ENCODE measurements at places on chromosomes 11 and 22. TPM values are rescaled to one million over a fixed set of nuclear protein-coding genes. Genes with fewer than 3 reads are reported as not detected.

DNA sequence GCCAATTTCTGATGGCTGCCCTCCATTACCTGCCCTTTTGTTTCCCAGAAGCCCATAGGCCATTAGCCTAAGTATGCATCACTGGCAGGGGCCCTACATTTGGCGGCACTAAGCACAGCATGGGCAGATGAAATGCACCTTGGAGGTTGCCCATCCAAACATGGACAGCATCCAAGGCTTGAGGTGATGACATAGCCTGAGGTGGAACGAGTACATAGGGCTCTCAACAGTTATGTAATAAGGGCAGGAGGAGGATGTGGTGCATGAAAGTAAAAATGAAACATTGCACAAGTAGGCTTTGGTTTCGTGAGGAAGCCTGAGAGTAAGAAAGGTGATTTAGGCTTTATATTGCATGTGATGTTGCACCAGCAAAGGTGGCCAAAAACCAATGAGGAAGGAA lies 148.1 kb downstream of the FAM76B start:
- no peaks in the 10 kb centered on the region for H3K4me1 ChIP-seq
- no peak overlapping the region for H3K27ac ChIP-seq
- H3K27me3 ChIP-seq, result no peaks in the 10 kb centered on the region
- no peaks in the 10 kb centered on the region for H3K36me3 ChIP-seq

DNA sequence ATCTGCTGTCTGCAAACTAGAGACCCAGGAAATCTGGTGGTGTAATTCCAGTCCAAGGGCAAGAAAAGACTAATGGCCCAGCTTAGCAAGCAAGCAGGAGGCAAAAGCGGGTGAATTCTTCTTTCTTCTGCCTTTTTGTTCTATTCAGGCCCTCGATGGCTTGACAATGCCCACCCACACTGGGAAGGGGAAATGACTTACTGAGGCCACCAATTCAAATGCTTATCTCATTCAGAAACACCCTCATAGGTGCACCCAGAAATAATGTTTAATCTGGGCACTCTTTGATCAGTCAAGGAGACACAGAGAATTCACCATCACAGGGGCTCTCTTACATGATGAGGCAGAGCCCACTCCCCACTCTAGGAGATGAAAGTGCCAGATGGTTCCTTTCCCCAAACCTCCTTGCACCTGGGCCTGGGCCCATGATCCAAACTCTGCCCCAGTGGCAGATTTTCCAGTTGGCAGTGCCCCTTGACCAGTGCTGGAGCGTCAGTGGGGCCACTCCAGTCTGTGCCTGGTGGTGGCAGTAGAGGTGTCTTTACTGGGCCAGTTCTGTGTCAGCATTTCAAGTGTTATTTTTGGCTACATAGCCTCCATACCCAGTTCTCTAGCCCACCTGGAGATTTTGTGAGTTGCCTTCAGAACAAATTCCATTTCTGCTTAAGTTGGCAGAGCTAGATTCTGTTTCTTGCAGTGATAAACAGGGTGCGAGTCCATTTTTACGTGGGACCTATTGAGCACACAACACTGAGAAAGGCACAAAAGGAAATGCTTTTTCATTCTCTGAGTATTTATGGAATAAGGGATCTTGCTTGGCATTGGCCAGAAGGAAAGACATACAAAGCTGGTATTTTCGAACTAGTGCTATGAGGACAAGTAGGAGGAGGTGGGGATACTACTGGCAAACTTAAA lies 7.5 kb downstream of the ELMOD1 start:
- H3K4me3 ChIP-seq, result no peak overlapping the region
- DNase-seq, result no peak
- H3K4me1 ChIP-seq, result no peaks in the 10 kb centered on the region
- no peaks in the 10 kb centered on the region for H3K27me3 ChIP-seq
- H3K36me3 ChIP-seq, result no peaks in the 10 kb centered on the region

Gene TRIM29
- not detected for total RNA-seq

Gene CCDC83
- not detected for total RNA-seq

GRCh38 chr11:65380460-65381119 lies 1.9 kb downstream of the SLC25A45 start:
- 0 out of 2 replicates have a peak overlapping the region, but pooled peaks have one; percentile 92 for H3K27ac ChIP-seq
- no peak overlapping the region for H3K4me3 ChIP-seq
- H3K4me1 ChIP-seq, result peaks cover 50% of the 10 kb centered on the region
- no peaks in the 10 kb centered on the region for H3K36me3 ChIP-seq
- DNase-seq, result no peak

GRCh38 chr11:32630844-32631243 lies 47.2 kb downstream of the EIF3M start:
- no peak for DNase-seq
- H3K4me1 ChIP-seq, result no peaks in the 10 kb centered on the region
- no peak overlapping the region for H3K4me3 ChIP-seq
- no peaks in the 10 kb centered on the region for H3K27me3 ChIP-seq
- no peaks in the 10 kb centered on the region for H3K36me3 ChIP-seq

Gene TEF
- total RNA-seq, result 7.4 TPM

DNA sequence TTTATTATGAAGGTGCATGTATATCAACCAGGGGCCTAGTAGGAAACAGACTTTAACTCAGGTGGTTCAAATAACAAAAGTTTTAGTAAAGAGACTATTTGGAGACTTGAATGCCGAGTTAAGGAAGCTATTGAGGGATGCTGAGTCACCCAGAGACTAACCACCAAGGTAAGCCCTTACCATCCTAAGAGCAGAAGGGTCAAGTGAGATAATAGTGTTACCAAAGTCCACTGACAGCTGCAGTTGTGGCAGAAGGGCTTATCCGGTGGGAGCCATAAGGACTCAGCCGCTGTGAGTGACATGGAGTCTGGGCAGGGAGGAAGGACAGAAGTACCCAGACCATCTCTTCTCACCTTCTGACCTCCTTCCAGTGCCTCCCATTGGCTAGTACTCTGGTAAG lies 134.0 kb downstream of the INSC start:
- H3K4me1 ChIP-seq, result no peaks in the 10 kb centered on the region
- no peak overlapping the region for H3K4me3 ChIP-seq
- no peak overlapping the region for H3K27ac ChIP-seq
- DNase-seq, result no peak

Gene PANX2
- 0.13 TPM for total RNA-seq

DNA sequence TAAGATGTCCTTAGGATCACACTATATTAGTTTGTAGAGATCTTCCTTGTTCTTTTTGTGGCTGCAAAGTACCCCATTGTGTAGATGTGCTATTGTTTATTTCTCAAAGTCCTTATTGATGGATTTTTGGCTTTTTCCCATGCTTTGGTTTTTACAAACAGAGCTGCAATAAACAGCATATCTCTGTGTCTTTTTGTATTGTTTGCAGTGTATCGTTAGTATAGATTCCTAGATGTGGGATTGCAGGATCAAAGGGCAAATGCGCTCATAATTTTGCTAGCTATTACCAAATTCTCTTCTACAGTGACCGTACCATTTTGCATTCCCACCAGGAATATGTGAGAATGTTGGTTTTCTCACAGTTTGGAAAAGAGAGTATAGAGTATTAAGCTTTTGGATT lies 27.5 kb upstream of the FTH1 start:
- no peaks in the 10 kb centered on the region for H3K4me1 ChIP-seq
- no peaks in the 10 kb centered on the region for H3K27me3 ChIP-seq
- no peaks in the 10 kb centered on the region for H3K36me3 ChIP-seq
- H3K27ac ChIP-seq, result no peak overlapping the region
- no peak for DNase-seq

GRCh38 chr22:19522190-19522880 lies 1.9 kb downstream of the CLDN5 start:
- no peak overlapping the region for H3K4me3 ChIP-seq
- H3K27ac ChIP-seq, result no peak overlapping the region
- H3K4me1 ChIP-seq, result peaks cover 18% of the 10 kb centered on the region
- H3K36me3 ChIP-seq, result peaks cover 14% of the 10 kb centered on the region
- peak; percentile 45 for DNase-seq
- peaks cover 40% of the 10 kb centered on the region for H3K27me3 ChIP-seq

DNA sequence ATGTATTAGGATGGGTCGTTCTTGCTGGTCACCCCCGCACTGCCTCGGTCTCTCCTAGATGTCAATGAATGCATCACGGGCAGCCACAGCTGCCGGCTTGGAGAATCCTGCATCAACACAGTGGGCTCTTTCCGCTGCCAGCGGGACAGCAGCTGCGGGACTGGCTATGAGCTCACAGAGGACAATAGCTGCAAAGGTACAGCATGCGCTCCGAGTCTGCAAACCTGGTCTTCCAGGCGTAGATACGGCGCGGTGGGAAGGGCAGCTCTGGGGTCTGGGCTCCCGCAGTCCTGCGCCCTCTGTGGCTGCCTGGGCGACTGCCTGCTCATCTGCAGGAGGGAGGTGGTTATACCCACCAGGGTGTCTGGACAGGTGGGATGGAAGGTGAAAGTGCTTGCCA lies 31.0 kb downstream of the FBLN1 start:
- H3K4me3 ChIP-seq, result no peak overlapping the region
- no peak overlapping the region for H3K27ac ChIP-seq
- H3K36me3 ChIP-seq, result peaks cover 39% of the 10 kb centered on the region
- H3K4me1 ChIP-seq, result peaks cover 32% of the 10 kb centered on the region

DNA sequence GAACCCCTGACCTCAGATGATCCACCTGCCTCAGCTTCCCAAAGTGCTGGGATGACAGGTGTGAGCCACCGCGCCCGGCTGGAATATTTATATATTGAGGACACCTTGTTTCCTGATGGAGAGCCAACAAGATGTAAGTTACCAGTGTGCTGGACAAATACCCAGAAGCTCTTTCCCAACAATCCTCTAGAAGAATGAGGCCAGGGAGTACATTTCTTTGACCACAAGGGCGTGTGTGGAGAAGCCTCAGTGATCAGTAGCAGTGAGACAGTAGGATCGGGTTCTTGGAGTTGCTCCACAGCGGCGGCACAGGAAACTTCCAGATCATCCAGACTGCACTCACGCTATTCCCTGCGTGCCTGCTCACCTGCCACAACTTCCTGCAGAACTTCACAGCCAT lies 10.3 kb upstream of the POLA2 start:
- no peak overlapping the region for H3K27ac ChIP-seq
- no peaks in the 10 kb centered on the region for H3K4me1 ChIP-seq
- no peaks in the 10 kb centered on the region for H3K27me3 ChIP-seq
- H3K36me3 ChIP-seq, result no peaks in the 10 kb centered on the region

DNA sequence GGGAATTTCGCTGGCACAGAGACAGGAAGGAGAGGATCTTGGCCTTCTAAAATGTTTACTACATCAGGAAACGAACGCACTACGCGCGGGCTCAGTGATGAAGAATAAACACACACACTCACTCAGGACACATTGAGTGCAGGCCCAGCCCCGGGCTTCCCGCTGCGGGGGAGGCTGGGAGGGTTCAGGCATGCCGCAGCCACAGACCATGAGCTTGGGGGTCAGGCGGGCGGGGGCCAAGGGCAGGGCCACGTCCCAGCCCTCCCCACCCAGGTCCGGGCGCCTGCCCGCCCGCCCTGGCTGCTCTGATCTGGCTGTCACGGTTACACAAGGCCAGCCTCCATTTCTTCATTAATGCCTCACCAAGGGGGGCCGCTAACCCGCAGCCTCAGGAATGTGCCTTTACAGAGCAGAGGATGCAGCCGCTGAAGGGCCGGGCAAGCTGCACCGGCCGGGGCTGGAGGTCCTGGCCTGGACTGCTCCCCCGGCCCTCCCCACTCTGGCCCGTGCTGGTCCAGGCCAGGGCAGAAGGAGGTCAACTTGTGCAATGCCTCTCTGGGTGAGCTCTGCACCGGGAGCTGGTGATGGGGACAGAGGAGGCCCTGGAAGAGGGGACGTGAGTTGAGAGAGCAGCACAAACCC lies 41.7 kb downstream of the IGF2 start:
- DNase-seq, result peak; percentile 98
- peaks cover 85% of the 10 kb centered on the region for H3K4me1 ChIP-seq
- H3K4me3 ChIP-seq, result peak overlapping the region; percentile 4
- peak overlapping the region; percentile 96 for H3K27ac ChIP-seq
- H3K36me3 ChIP-seq, result peaks cover 21% of the 10 kb centered on the region
- no peaks in the 10 kb centered on the region for H3K27me3 ChIP-seq

Gene DEUP1
- total RNA-seq, result not detected

GRCh38 chr11:68340003-68340767 lies 27.8 kb downstream of the LRP5 start:
- DNase-seq, result no peak
- no peak overlapping the region for H3K27ac ChIP-seq
- H3K4me3 ChIP-seq, result no peak overlapping the region
- peaks cover 30% of the 10 kb centered on the region for H3K4me1 ChIP-seq
- no peaks in the 10 kb centered on the region for H3K27me3 ChIP-seq

DNA sequence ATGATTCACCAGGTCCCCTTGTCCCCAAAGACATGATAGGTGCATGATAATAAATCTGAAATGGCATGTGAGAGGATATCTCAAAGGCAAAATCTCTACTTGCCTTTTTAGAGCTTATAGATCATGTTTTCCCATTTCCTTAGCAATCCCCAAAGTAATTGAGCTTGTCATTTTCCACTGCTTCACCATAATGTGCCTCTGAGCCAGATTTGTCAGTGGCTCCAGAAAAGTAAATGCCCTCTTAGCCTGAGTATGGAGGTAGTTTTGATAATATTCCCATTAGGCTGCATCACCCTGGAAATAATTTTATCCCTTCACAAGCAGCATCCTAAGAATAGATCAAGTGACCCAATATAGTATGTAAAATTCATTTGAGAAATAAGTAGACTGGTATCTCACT lies 36.7 kb upstream of the ADSL start:
- no peak overlapping the region for H3K4me3 ChIP-seq
- DNase-seq, result no peak
- peak overlapping the region; percentile 96 for H3K27ac ChIP-seq
- H3K36me3 ChIP-seq, result peaks cover 59% of the 10 kb centered on the region
- peaks cover 34% of the 10 kb centered on the region for H3K4me1 ChIP-seq
- no peaks in the 10 kb centered on the region for H3K27me3 ChIP-seq

Gene LDHAL6A
- not detected for total RNA-seq

Gene FADS3
- total RNA-seq, result 161 TPM

Gene ZC3H12C
- total RNA-seq, result 6.4 TPM

Gene RCOR2
- 1.5 TPM for total RNA-seq

- H3K36me3 ChIP-seq, result no peaks in the 10 kb centered on the region
- H3K4me1 ChIP-seq, result no peaks in the 10 kb centered on the region
- no peaks in the 10 kb centered on the region for H3K27me3 ChIP-seq
- no peak for DNase-seq
Measured at GRCh38 chr11:79616392-79616851, 175.6 kb upstream of the TENM4 start.

Gene OR8A1
- total RNA-seq, result not detected

Gene SLC22A25
- not detected for total RNA-seq

Gene TRMU
- 59.5 TPM for total RNA-seq

GRCh38 chr11:115767047-115767802 lies 263.0 kb upstream of the CADM1 start:
- H3K4me1 ChIP-seq, result no peaks in the 10 kb centered on the region
- DNase-seq, result no peak
- H3K27me3 ChIP-seq, result no peaks in the 10 kb centered on the region

- H3K27me3 ChIP-seq, result no peaks in the 10 kb centered on the region
- H3K27ac ChIP-seq, result no peak overlapping the region
- no peaks in the 10 kb centered on the region for H3K36me3 ChIP-seq
- H3K4me1 ChIP-seq, result peaks cover 33% of the 10 kb centered on the region
- DNase-seq, result no peak
Measured at GRCh38 chr11:34219941-34220370, 114.5 kb downstream of the NAT10 start.
